Mammary epithelial cell (primary cell): ENCODE measurements at places on chromosomes 7 and 10.

- DNase-seq, result no peak
Observed at GRCh38 chr7:219581-220150, 27.3 kb downstream of the FAM20C start.

- no peak for DNase-seq
Observed at GRCh38 chr10:132253092-132253687, 54.6 kb downstream of the STK32C start.

DNA sequence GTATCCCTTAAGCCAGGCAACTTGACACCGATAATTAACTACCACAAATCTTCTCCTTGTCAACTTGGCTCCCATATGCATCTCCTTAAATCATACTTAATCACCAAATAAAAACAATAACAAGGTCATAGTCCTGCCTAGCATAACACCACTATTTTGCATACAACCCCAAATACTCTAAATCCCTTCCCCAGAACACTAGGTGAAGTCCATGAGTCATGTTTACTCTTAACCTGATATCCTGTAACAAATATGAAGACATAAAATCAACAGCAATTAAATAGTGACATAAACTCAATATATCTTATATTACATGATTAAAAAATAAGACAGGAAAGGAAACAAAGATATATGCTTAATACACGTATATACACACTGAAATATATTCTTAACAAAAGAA lies 362.0 kb downstream of the ETV1 start:
- DNase-seq, result no peak

DNA sequence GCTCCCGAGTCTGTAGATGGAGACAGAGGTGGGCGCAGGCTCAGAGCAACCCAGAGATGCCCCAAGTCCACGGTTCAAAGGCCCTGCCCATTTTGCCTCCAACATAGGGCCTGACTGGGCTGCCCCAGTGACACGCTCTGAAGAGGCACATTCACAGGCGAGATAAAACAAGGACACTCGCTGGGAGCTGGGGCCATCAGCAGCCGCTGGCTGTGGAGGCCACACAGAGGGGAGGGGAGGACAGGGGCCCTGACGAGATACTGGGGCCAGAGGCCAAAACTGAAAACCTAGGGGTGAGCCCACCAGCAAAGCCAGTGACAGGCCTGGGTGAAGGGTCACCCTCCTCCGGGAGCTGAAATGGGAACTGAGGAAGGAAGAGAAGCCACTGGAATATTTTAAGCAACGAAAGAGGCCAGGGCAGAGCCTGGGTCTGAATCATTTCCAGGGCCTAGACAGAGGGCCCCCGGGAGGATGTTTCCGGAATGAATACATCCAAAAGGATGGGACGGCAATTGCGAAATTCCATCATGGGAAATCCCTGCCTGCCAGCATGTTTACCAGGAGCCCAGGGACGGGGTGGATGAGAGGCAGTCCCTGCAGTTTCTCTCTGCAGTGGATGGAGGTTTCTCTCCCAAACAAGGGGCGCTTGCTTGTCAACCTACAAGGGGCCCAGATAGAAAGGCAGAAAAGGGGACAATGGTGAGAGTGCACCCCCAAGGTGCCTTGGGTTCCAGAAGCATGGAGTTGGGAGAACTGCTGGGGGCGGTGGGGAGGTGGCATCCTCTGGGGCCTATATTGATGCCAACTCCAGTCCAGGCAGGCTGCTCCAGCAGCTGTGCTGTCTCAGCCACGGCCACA lies 29.0 kb upstream of the HSPA12A start:
- peak; percentile 91 for DNase-seq

GRCh38 chr10:12812571-12812970 lies 188.9 kb downstream of the CCDC3 start:
- DNase-seq, result no peak

DNA sequence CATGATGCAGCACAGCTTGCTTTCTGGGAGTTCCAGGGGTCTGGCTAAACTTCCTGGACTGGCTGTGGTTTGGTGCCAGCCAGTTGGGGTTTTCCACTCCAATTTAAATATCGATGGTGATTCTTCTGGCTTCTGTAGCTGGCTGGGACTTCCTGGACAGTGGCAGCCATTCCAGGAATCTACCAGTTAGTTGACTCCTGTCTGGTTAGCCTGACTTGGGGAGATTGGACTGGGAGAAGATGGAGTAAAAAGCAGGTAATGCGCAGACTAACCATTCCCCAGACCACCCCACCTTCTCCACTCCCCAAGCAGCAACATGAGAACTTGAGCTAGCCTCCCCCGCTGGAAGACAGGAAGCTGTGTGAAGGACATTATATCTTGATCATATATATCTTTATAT lies 6.3 kb upstream of the PIP4K2A start:
- DNase-seq, result no peak
